ENCODE measurements at places on chromosomes 12 and 14. TPM values are rescaled to one million over a fixed set of nuclear protein-coding genes. Genes with fewer than 3 reads are reported as not detected.

DNA sequence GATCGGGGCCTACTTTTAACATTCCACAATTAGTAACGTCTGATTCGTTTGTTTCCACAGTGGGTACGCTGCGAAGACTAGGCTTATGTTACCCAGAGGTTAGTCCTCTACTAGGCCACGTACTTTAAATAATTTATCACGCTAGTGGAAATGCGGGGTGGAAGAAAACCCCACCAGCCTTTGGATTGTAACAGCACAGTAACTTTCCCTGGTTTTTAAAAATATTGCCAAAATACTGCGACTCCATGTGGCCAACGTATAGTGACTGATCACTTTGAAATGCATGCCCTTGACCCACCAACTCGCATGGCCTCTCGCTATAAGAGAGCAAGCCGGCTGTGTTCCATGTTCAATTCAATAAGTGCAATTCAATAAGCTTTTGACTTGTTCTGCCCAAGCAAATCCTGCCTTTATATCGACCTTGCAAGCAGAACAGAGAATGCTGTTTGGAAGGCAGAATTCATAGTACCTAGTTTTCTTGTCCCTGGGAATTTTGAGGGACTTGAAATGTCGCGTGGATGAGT is 882 bp upstream of the GTF2A1 start:
- H3K4me1 ChIP-seq = peaks cover 7% of the 10 kb centered on the region
- peak; percentile 5 for DNase-seq
- peak overlapping the region; percentile 91 for H3K27ac ChIP-seq
- peak overlapping the region; percentile 70 for H3K4me3 ChIP-seq
- no peaks in the 10 kb centered on the region for H3K36me3 ChIP-seq

The MYG1 gene
- total RNA-seq = 77.4 TPM

DNA sequence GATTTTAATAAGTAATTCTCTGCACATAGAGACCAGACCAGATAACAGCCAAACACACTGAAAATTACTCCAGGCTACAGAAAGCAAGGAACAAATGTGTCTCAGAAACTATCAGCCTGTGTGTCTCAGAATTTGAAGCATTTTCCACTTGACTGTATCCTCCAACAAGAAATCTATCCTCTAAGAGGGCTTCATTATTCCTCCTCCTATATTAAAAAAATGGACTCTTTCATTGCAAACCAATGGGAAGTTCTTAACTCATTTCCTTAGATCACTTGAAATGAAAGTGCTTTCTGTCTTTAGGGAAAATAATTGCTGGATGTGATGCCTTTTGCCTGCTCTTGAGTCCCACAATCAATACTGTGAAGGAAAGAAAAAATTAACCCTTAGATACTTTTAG is 2.3 kb downstream of the ST8SIA1 start:
- H3K27ac ChIP-seq = no peak overlapping the region
- no peaks in the 10 kb centered on the region for H3K36me3 ChIP-seq
- H3K4me1 ChIP-seq = no peaks in the 10 kb centered on the region
- no peak overlapping the region for H3K4me3 ChIP-seq

The HAL gene
- total RNA-seq = 0.08 TPM

DNA sequence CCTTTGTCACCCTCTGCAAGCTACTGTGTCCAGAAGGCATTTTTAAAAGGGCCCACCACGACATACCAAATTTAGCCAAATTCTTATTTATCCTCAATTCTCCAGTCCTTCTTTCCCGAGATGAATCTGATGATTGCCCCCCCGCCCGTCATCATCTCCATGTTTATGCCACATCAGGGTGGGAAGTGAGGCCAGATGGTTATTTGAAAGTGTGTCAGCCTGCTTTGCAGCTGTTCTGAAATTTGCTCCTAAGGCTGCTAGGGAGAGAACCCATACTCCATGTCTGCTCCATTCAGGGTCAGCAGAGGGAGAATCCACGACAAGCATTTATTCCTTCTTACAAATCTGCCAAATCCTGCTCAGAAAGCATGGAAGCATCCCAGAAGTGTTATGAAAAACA is 337.8 kb downstream of the ADAMTS20 start:
- no peak for DNase-seq
- no peak overlapping the region for H3K4me3 ChIP-seq
- H3K36me3 ChIP-seq = no peaks in the 10 kb centered on the region
- H3K4me1 ChIP-seq = no peaks in the 10 kb centered on the region

- H3K4me3 ChIP-seq = no peak overlapping the region
- H3K27me3 ChIP-seq = no peaks in the 10 kb centered on the region
- H3K4me1 ChIP-seq = peaks cover 7% of the 10 kb centered on the region
- H3K27ac ChIP-seq = no peak overlapping the region
Measured at GRCh38 chr12:88552610-88553079, 27.6 kb downstream of the KITLG start.

The ERG28 gene
- 23.1 TPM for total RNA-seq

The C12orf42 gene
- not detected for total RNA-seq

The ACOT4 gene
- total RNA-seq = 2.7 TPM

DNA sequence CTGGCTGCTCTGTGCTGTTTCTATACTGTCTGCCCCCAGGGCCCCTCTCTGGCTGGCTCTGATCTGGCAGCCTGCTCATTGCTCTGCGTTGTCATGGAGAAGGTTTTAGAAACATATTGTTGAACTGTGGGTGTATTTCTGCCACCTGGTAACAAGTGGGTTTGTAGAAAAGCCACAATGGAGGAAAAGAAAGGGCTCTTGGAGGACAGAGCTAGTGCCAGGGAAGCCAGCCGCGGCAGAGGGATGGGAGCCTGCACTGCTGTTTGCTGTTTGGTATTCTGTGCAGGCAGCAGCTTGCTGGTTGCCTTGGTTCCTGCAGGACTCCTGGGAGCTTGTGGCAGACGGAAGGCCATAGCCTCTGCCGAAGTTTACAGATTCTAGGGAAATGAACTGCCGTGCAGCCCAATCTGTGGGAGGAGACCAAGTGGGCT is 15.1 kb downstream of the CCDC177 start:
- H3K4me3 ChIP-seq = no peak overlapping the region
- no peak for DNase-seq
- peaks cover 5% of the 10 kb centered on the region for H3K27me3 ChIP-seq

The MANSC4 gene
- not detected for total RNA-seq

GRCh38 chr14:64198486-64198885 is 95.7 kb downstream of the ESR2 start:
- no peaks in the 10 kb centered on the region for H3K27me3 ChIP-seq
- H3K36me3 ChIP-seq = no peaks in the 10 kb centered on the region
- H3K4me1 ChIP-seq = no peaks in the 10 kb centered on the region
- no peak overlapping the region for H3K4me3 ChIP-seq
- H3K27ac ChIP-seq = no peak overlapping the region

The OVCH1 gene
- not detected for total RNA-seq

GRCh38 chr14:65438266-65438933 is 25.9 kb downstream of the FUT8 start:
- no peaks in the 10 kb centered on the region for H3K4me1 ChIP-seq
- H3K27me3 ChIP-seq = no peaks in the 10 kb centered on the region
- no peaks in the 10 kb centered on the region for H3K36me3 ChIP-seq
- H3K27ac ChIP-seq = no peak overlapping the region

- H3K4me3 ChIP-seq = no peak overlapping the region
- H3K4me1 ChIP-seq = no peaks in the 10 kb centered on the region
- no peak for DNase-seq
- no peaks in the 10 kb centered on the region for H3K36me3 ChIP-seq
- no peaks in the 10 kb centered on the region for H3K27me3 ChIP-seq
Measured at GRCh38 chr12:78403681-78404080, 460.9 kb upstream of the SYT1 start.

DNA sequence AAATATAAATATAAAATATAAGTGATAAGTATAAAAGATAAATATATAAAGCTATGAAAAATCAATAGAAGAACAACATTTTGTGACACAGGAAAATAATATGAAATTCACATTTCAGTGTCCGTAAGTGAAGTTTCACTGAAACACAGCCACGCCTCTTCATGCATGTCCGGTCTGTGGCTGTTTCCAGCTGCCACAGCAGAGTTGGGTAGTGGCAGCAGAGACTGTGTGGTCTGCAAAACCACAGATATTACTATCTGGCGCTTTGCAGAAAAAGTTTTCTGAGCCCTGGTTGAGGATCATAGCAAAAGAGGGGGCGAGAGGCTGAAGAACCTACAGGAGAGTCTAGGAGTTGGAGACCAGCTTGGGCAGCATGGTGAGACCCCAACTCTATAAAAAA is 780 bp downstream of the SERPINA4 start:
- DNase-seq = no peak
- no peaks in the 10 kb centered on the region for H3K27me3 ChIP-seq
- no peak overlapping the region for H3K4me3 ChIP-seq
- no peaks in the 10 kb centered on the region for H3K36me3 ChIP-seq

DNA sequence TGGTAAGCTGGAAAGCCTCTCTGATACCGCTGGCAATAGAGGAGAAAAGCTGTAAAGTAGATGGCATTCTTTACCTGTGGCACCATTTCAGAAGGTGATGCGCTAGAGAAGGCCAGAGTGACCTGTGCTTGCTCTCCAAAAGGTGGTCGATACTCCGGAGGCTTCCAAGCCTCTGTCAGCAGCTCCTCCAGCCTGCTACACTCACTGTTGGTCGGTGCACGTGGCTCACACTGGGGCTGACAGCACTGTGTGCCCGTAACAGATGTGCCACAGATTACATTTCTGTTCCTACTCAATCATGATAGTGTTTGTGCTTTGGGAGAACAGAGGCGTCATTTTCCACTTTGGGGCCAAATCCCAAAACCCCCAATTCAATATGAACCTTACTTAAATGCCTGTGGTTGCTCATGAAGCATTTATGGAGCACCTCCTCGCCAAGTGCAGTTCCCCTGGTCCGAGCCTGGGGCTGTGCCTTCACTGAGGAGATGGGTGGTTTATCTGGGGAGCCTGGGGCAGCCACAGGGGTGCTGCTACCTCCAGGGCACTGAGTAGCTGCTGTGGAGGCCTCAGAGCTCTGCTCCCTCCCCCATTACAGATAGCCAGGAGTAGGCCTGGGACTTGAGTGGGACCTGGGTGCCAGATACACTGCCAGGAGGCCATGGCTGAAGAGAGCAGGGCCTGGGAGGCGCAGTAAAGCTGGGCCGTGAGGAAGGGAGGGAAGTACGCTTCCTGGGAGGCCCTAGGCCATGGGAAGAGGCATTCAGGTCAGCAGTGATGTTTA is 26.8 kb downstream of the CCNK start:
- H3K4me3 ChIP-seq = no peak overlapping the region
- peaks cover 8% of the 10 kb centered on the region for H3K36me3 ChIP-seq
- H3K27ac ChIP-seq = no peak overlapping the region
- DNase-seq = no peak

DNA sequence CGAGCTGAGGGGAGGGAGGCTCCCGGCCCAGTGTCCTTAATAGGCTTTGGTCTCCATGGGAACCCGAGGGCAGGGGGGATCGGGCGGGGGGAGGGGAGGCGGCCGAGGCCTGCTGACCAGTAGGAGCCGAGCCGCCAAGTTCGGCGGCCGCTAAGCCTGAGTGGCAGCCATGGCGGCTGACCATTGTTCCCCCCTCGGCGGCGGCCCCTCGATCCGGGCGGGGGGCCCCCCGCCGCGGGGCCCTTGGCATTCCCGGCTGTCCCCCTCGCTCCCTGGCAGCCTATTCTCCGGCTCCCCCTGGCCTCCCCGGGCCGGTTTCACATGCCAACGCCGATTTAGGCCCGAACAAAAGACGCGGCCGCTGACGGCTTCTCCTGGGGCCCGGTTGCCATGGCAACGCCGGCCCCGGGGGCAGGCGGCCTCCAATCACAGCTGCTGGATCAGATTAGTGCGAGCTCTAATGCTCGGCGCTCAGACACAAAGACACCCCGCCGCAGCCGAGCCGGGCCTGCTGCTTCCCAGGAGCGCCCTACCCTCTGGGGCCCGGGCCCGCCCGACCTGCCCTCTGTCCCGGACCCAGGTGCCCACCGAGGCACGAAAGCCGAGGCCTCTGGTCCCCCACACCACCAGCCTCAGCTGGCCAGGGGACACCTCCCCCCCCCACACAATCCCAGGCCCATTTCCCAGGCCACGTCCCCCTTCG is 7.3 kb downstream of the MSI1 start:
- DNase-seq = no peak
- H3K4me3 ChIP-seq = no peak overlapping the region
- no peaks in the 10 kb centered on the region for H3K27me3 ChIP-seq
- H3K27ac ChIP-seq = no peak overlapping the region
- H3K4me1 ChIP-seq = 0 out of 2 replicates have a peak, but pooled peaks cover 3% of the 10 kb centered on the region
- H3K36me3 ChIP-seq = no peaks in the 10 kb centered on the region

- DNase-seq = no peak
- no peaks in the 10 kb centered on the region for H3K27me3 ChIP-seq
- no peak overlapping the region for H3K27ac ChIP-seq
- no peaks in the 10 kb centered on the region for H3K4me1 ChIP-seq
Measured at GRCh38 chr12:3720772-3721171, 32.1 kb downstream of the CRACR2A start.

GRCh38 chr14:60241091-60241490 is 7.9 kb upstream of the PPM1A start:
- no peaks in the 10 kb centered on the region for H3K36me3 ChIP-seq
- H3K27ac ChIP-seq = no peak overlapping the region
- no peak for DNase-seq
- H3K4me3 ChIP-seq = no peak overlapping the region
- H3K4me1 ChIP-seq = no peaks in the 10 kb centered on the region

The RPAP3 gene
- 47.3 TPM for total RNA-seq

GRCh38 chr12:57430112-57430930 is 522 bp downstream of the R3HDM2 start:
- H3K36me3 ChIP-seq = no peaks in the 10 kb centered on the region
- peak overlapping the region; percentile 97 for H3K27ac ChIP-seq
- H3K4me3 ChIP-seq = peak overlapping the region; percentile 86
- no peak for DNase-seq
- H3K27me3 ChIP-seq = no peaks in the 10 kb centered on the region

The KRT7 gene
- 16.8 TPM for total RNA-seq

GRCh38 chr14:105146976-105147635 is 21.5 kb downstream of the JAG2 start:
- DNase-seq = no peak
- H3K27me3 ChIP-seq = no peaks in the 10 kb centered on the region
- no peaks in the 10 kb centered on the region for H3K36me3 ChIP-seq
- H3K27ac ChIP-seq = no peak overlapping the region

DNA sequence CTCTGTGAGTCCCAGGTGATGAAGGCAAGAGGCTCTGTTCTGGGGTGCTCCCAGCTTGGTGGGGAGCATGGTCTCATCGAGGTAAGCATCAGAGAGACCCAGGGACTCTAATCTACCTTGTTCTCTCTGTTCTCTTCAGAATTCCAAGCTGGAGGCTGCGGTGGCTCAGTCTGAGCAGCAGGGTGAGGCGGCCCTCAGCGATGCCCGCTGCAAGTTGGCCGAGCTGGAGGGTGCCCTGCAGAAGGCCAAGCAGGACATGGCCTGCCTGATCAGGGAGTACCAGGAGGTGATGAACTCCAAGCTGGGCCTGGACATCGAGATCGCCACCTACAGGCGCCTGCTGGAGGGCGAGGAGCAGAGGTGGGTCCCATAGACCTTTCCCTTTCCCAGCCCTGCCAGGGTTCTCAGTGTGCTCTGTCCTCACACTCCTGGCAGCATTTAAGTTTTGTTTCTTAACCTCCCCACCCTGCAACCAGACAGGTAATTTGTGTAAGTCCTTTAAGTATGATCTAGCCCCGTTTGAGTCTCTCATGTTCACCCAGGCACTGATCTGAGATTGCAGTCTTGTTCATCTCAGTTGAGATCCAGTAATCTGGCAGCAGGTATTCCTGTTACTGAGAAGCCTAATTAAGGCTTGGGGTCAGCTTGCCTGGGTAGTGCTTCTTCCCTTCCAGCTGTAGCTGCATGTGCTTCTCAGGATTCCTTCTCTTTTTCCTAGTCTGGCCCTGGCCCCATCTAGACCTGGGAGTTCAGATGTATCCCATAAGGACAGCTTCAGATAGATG is 14.8 kb upstream of the KRT81 start:
- no peaks in the 10 kb centered on the region for H3K27me3 ChIP-seq
- no peaks in the 10 kb centered on the region for H3K36me3 ChIP-seq
- H3K27ac ChIP-seq = peak overlapping the region; percentile 55

- H3K27me3 ChIP-seq = no peaks in the 10 kb centered on the region
- no peak overlapping the region for H3K27ac ChIP-seq
- no peak for DNase-seq
- no peaks in the 10 kb centered on the region for H3K4me1 ChIP-seq
- no peak overlapping the region for H3K4me3 ChIP-seq
- peaks cover 14% of the 10 kb centered on the region for H3K36me3 ChIP-seq
Measured at GRCh38 chr12:132850291-132850690, 21.6 kb upstream of the GOLGA3 start.

Data from Panc1 (cell line).